Ascending aorta (tissue), 2 donors: ENCODE measurements at places on chromosomes 3 and 15. TPM values are rescaled to one million over a fixed set of nuclear protein-coding genes. Genes with fewer than 3 reads are reported as not detected.
A peak's percentile ranks its signal among the peaks of the same experiment; 100 is the strongest.

DNA sequence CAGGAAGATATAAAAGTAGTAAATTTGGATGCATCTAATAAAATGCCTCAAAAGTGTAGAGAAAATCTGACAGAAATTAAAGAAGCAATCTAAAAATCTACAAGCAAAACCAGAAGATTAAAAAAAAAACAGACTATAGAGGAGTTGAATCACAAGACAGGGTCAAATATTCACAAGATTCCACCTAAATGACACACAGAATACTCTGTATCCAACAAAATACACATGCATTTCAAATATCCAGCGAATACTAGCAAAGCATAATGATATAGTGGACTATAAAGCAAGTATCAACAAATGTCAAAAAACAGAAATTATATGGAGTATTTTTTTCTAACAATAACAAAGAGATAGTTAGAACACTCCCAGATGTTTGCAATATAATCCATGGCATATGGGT, 20.5 kb upstream of the ACTC1 start:
- no peak overlapping the region for H3K4me3 ChIP-seq
- no peak for DNase-seq
- H3K27me3 ChIP-seq: no peaks in the 10 kb centered on the region
- H3K27ac ChIP-seq: no peak overlapping the region
- no peaks in the 10 kb centered on the region for H3K4me1 ChIP-seq

Gene ANKDD1A
- total RNA-seq: 28.6 TPM

GRCh38 chr3:129106866-129107565, 14.6 kb downstream of the RAB43 start:
- peaks cover 5% of the 10 kb centered on the region for H3K4me1 ChIP-seq
- no peak overlapping the region for H3K27ac ChIP-seq
- H3K27me3 ChIP-seq: no peaks in the 10 kb centered on the region
- H3K36me3 ChIP-seq: peaks cover 23% of the 10 kb centered on the region

DNA sequence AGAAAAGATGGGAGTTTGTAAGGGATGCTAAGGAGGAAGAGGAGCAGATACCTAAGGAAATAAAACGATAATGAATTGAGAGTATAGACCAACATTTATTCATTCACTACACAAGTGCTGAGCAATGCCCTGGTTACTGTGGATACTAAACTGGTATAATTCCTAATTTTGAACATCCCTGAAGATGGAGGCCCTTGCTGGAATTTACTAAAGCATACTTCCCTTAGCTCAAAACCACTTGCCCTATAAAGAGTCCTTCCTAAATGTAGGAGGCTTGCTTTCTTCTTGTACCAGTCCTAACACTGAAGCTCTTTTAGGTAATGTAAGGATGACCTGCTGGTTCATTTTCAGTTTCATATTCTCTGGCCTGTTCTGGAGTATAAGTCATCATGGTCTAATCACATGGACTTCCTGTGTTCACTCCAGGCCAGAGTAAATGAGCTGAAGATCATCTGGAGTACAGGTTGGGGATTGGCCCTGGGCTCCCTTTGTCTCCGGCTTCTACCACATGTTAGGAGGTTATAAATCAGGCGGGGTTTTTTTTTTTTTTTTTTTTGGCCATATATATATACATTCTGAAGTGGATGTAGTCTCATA, 40.1 kb upstream of the MTMR10 start:
- no peaks in the 10 kb centered on the region for H3K27me3 ChIP-seq
- DNase-seq: no peak
- H3K4me3 ChIP-seq: no peak overlapping the region
- H3K4me1 ChIP-seq: no peaks in the 10 kb centered on the region

Gene MST1R
- total RNA-seq: not detected

Gene GPR176
- total RNA-seq: 99.1 TPM

DNA sequence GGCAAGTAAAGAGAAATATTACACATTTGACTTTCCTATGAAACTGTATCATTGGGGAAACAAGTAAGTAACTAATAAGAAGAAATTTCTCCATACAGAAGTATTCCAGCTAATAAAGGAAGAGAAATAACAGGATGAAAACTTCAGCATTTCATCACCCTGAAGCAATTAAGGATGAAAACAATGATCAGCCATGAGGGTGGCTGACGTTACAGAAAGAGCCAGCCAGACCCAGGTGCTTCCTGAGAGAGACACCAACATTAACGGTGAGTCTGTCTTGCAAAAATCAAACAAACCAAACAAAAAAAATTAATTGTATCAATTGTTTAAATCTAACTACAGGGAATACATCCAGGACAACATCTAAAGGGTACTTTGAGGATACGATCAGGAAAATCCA, 190.0 kb downstream of the ARRDC4 start:
- H3K36me3 ChIP-seq: no peaks in the 10 kb centered on the region
- H3K27ac ChIP-seq: no peak overlapping the region
- H3K4me1 ChIP-seq: no peaks in the 10 kb centered on the region
- no peaks in the 10 kb centered on the region for H3K27me3 ChIP-seq
- H3K4me3 ChIP-seq: no peak overlapping the region

Gene DUOX2
- 2.3 TPM for total RNA-seq

DNA sequence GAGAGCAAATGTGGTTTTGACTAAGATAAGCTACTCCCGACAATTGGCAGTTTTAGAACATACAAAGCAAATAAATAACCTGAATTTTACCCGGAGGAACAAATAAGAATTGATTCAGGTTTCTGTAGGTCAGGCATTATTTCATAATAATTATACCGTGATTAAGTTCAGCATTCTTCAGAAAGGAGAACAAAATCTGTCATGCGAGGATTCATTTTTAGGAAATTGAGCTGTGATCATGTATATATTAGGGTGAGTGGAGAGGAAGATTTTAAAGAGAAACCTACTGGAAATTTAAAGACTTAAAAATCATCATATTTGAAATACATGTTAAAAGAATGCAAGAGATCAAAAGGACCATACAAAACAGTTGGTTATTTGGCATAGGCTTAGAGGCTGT, 20.5 kb downstream of the ZNF609 start:
- no peak overlapping the region for H3K27ac ChIP-seq
- no peaks in the 10 kb centered on the region for H3K4me1 ChIP-seq
- no peak for DNase-seq
- H3K27me3 ChIP-seq: no peaks in the 10 kb centered on the region
- H3K4me3 ChIP-seq: no peak overlapping the region

- H3K4me3 ChIP-seq: no peak overlapping the region
- H3K27ac ChIP-seq: peak overlapping the region; percentile 23
- no peaks in the 10 kb centered on the region for H3K27me3 ChIP-seq
- peaks cover 14% of the 10 kb centered on the region for H3K4me1 ChIP-seq
These were observed 23.1 kb downstream of the CCNL1 start for GRCh38 chr3:157136647-157137387.

Gene SHF
- total RNA-seq: 75.0 TPM

GRCh38 chr15:101053261-101053660, 134.1 kb downstream of the LRRK1 start:
- peak; percentile 51 for DNase-seq
- no peaks in the 10 kb centered on the region for H3K27me3 ChIP-seq
- H3K27ac ChIP-seq: no peak overlapping the region
- H3K4me3 ChIP-seq: no peak overlapping the region
- H3K4me1 ChIP-seq: no peaks in the 10 kb centered on the region

DNA sequence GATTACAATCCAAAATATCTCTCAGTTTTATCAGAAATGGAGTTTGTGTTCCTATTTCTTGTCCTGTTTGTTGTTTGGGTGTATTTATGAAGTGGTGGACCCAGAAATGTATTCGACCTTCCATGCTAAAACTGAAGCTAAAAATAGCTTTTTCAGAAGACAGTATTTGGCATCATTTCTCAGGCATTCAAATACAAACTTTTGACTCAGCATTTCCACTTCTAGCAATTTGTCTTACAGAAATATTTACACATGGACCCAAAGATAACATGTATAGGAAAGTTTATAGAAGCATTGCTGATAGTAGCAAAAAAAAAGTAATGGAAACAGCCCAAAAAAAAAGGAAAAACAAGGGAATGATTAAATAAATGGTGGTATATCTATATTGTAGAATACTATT, 156.3 kb downstream of the HCN4 start:
- no peaks in the 10 kb centered on the region for H3K4me1 ChIP-seq
- H3K27me3 ChIP-seq: no peaks in the 10 kb centered on the region
- DNase-seq: no peak
- H3K4me3 ChIP-seq: no peak overlapping the region
- no peaks in the 10 kb centered on the region for H3K36me3 ChIP-seq
- H3K27ac ChIP-seq: no peak overlapping the region

Gene GOLGA6A
- not detected for total RNA-seq

Gene KAT2B
- total RNA-seq: 10.5 TPM

DNA sequence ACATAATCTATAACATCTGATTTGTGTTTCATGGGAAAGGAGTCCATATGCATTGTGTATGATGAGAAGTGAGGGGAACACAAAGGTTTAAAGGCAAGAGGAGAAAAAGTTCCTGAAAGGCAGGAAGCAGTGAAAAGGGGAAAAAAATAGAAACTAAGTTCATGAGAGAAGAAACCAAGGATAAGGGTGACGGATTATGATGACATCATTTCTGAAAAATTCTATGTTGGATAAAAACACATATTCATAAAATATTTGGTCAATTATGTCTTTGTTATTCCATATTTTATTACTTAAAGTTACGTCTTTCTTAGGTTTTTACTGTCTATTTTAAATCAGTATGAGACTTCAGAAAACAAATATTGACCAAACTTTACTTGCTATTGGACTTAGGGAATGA, 48.6 kb upstream of the CP start:
- no peaks in the 10 kb centered on the region for H3K36me3 ChIP-seq
- no peak overlapping the region for H3K4me3 ChIP-seq
- no peak overlapping the region for H3K27ac ChIP-seq
- no peaks in the 10 kb centered on the region for H3K27me3 ChIP-seq
